Activated CD8-positive, alpha-beta memory T cell treated with anti-CD3 and anti-CD28 coated beads for 1 hour (primary cell): ENCODE measurements at places on chromosomes 2 and 18.

- no peak for DNase-seq
Observed at GRCh38 chr2:69203166-69203985, 183.7 kb downstream of the GFPT1 start.

DNA sequence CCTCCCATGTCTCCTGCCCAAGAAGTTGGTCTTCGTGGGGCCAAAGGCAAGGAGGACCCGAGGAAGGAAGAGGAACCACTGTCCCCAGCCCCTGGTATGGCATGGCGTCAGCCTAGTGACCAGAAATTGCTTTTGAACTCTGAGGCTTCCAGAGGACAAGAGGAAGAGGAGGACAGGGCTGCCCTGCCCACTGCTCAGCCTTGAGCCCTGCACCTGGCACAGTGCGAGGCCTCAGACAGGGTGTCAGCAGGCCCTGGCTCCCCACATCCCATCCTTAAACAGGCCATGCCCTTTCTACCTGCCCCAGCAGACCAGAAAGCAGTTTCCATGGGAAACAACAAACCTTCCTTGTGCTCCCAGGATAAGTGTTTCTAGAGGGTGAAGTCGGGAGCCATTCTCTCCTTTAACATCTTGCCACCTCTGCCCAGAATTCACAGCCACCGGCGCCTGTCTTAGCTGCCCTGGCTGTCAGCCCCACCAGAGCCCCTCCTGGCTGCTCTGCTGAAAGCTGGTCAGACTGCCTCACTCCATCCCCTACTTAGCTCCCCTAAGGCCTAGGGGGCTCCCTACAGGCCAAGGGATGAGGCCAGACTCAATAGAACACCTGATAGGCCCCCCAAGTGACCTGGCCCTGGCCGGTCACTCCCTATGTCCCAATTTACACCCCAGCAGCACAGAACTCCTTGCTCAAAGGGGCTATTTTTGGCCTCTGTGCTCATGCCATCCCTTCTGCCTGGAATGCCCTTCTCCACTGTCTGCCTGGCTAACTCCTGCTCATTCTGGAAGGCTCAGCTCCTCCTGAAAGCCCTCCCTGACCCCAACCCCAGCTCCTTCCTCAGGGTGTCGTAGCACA, 20.6 kb downstream of the ATOH8 start:
- no peak for DNase-seq

DNA sequence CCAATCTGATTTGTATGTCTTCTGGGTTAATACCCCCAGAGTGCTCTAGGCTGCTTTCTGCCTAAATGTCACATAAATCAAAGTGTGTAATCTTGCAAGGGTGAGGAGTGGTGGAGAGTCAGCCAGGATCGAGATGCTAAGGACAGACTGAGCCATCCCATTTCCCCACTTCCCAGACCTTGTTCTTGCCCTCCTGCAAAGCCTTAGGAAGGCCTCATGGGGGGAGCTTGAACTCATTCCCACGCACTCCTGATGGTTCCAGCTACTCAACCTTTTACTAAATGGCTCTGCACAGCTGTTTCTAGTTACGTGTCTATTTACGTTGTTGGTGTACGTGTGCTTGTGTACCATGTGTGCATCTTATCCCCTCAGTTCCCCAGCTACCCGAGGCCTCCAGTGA, 423.6 kb upstream of the TNP1 start:
- DNase-seq, result no peak

- DNase-seq, result no peak
Observed at GRCh38 chr2:209579230-209579749, 155.4 kb downstream of the MAP2 start.

- DNase-seq, result no peak
Observed at GRCh38 chr2:47555368-47555767, 152.4 kb downstream of the MSH2 start.

DNA sequence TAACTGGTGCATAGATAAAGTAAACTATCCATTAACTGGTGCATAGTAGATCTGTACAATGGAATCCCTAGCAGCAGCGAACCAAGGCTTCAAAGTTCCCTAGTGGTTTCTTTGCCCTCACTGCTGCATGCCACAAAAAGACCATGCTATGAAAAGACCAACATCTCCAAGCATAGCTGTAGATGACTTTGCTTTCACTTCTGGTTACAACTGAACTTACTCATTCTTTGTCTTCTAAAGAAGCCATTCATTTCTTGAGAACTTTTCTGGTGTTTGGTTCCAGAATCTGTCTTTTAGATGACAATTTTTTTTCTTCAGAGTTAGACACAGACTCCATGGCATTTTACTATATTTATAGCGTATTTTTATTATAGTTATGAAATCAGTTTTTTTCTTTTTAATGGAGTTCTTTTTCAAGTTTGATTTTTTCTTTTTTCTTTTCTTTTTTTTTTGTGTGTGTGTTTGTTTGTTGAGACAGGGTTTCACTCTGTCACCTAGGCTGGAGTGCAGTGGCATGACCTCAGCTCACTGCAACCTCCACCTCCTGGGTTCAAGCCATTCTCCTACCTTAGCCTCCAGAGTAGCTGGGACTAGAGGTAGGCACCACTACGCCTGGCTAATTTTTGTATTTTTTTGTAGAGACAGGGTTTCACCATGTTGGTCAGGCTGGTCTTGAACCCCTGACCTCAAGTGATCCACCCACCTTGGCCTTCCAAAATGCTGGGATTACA, 63.6 kb downstream of the SLC35F5 start:
- no peak for DNase-seq

- DNase-seq, result peak; percentile 62
Observed at GRCh38 chr2:42105330-42106256, 57.8 kb downstream of the PKDCC start.

DNA sequence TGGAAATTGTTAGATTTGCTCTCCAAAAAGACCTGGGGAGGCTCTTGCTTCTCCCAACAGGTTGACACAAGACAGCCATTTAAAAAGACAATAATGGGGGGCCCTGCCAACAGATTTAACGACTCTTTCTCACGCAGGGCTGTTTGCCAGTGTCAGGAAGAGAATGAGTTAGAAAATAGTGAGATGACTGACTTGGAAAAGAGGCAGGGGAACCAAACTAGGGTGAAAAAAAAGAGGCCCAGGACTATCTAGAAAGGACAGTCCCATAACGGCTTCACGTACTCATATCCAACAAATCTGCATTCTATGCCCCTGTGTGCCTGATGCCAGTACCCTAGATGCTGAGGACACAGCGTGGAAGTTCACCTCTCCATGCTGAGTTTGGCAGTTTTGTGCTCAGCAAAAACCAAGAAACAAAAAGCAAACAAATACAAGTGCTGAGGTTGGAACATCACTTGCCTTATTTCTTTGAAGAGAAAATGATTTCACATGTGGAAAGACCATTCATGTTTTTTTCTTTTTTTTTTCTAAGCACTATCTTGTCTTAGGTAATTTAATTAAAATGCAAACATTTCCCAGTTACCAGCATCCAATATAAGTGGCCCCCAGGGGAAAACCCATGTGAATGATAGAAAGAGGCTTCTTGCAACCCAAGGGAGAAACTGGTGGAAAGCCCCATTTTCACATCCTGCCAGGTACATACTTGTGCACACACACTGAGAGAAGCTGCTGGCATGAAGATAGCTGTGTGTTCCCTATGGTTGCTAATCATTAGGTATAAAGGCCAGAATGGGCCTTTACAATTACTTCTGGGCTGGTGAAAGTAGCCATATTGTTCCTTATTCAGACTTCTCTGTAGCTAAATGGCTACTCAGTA, 10.6 kb upstream of the WIPF1 start:
- no peak for DNase-seq

- DNase-seq, result no peak
Observed at GRCh38 chr2:239954166-239955086, 70.7 kb downstream of the NDUFA10 start.

- DNase-seq, result no peak
Observed at GRCh38 chr2:120406566-120406965, 60.6 kb downstream of the INHBB start.

- DNase-seq, result no peak
Observed at GRCh38 chr2:99984799-99985515, 157.4 kb downstream of the AFF3 start.

- DNase-seq, result no peak
Observed at GRCh38 chr2:124805060-124805459, 780.0 kb downstream of the CNTNAP5 start.

- DNase-seq, result no peak
Observed at GRCh38 chr2:184556639-184557038, 41.7 kb upstream of the ZNF804A start.

- no peak for DNase-seq
Observed at GRCh38 chr2:221895366-221896121, 323.4 kb upstream of the EPHA4 start.

- no peak for DNase-seq
Observed at GRCh38 chr18:8411492-8411891, 197.7 kb upstream of the RAB12 start.

DNA sequence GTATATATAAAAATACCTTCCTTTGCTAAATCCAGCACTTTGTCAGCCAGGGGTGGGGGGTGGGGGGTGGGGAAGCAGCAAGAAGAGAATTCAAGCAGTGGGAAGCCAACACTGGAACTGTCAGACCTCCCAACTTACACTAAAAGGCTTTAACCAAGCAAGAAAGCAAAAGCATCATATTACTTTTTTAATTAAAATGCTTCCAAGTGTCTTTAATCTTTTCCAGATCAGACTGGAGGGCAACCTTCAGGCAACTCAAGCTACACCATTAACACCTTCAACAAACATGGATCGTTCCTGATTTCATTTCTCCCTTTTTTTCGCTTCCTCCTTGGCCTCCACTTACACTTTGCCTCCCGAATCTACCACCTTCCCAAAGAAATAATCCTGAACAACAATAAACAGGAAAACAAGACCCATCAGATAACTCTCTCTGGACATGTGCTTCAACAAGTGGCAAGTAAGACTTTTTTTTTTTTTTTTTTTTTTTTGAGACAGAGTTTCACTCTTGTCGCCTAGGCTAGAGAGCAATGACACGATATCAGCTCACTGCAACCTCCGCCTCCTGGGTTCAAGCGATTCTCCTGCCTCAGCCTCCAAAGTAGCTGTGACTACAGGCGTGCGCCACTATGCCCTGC, 35.5 kb downstream of the ZNF521 start:
- DNase-seq, result no peak
